Stomach (tissue), 19 donors: ENCODE measurements at places on chromosomes 4 and X. TPM values are rescaled to one million over a fixed set of nuclear protein-coding genes. Genes with fewer than 3 reads are reported as not detected.
A peak's percentile ranks its signal among the peaks of the same experiment; 100 is the strongest.

- H3K27me3 ChIP-seq, result no peaks in the 10 kb centered on the region
- H3K4me1 ChIP-seq, result peaks cover 5% of the 10 kb centered on the region
- no peaks in the 10 kb centered on the region for H3K36me3 ChIP-seq
- no peak overlapping the region for H3K27ac ChIP-seq
- H3K4me3 ChIP-seq, result no peak overlapping the region
Measured at GRCh38 chr4:141348573-141348972, 127.9 kb downstream of the ZNF330 start.

The RRH gene
- polyA plus RNA-seq, result not detected

- H3K27me3 ChIP-seq, result no peaks in the 10 kb centered on the region
- no peak for DNase-seq
- H3K4me3 ChIP-seq, result peak overlapping the region; percentile 54
- peak overlapping the region; percentile 73 for H3K27ac ChIP-seq
- H3K4me1 ChIP-seq, result no peaks in the 10 kb centered on the region
- no peaks in the 10 kb centered on the region for H3K36me3 ChIP-seq
Measured at GRCh38 chrX:84186603-84187532, 1.1 kb downstream of the RPS6KA6 start.

DNA sequence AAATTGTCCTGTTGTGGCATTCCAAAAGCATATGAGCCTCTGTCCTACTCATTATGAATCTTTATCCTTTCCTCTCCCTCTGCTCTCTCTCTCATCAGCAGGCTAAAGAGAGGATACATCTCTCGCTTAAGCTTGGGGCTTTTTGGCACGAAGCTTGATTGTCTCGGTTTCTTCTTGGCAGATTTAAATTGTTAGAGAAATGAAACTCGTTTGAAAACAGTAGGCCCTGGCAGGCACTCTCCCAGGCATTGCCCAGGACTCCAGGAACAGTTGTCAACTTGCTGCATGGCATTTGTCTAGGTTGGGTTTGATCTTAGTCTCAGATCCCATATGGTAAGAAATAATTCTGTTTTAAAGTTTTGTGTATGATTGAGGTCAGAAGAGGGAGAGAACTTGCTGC, 35.5 kb downstream of the NAA11 start:
- no peaks in the 10 kb centered on the region for H3K27me3 ChIP-seq
- DNase-seq, result no peak
- no peak overlapping the region for H3K4me3 ChIP-seq
- H3K36me3 ChIP-seq, result no peaks in the 10 kb centered on the region
- H3K27ac ChIP-seq, result no peak overlapping the region

GRCh38 chr4:37758226-37758625, 68.3 kb upstream of the PGM2 start:
- peak overlapping the region; percentile 60 for H3K27ac ChIP-seq
- H3K27me3 ChIP-seq, result no peaks in the 10 kb centered on the region
- no peak for DNase-seq

GRCh38 chr4:176443117-176443516, 123.4 kb downstream of the SPCS3 start:
- DNase-seq, result no peak
- H3K4me1 ChIP-seq, result no peaks in the 10 kb centered on the region
- no peak overlapping the region for H3K4me3 ChIP-seq
- no peaks in the 10 kb centered on the region for H3K27me3 ChIP-seq
- H3K36me3 ChIP-seq, result no peaks in the 10 kb centered on the region
- no peak overlapping the region for H3K27ac ChIP-seq

DNA sequence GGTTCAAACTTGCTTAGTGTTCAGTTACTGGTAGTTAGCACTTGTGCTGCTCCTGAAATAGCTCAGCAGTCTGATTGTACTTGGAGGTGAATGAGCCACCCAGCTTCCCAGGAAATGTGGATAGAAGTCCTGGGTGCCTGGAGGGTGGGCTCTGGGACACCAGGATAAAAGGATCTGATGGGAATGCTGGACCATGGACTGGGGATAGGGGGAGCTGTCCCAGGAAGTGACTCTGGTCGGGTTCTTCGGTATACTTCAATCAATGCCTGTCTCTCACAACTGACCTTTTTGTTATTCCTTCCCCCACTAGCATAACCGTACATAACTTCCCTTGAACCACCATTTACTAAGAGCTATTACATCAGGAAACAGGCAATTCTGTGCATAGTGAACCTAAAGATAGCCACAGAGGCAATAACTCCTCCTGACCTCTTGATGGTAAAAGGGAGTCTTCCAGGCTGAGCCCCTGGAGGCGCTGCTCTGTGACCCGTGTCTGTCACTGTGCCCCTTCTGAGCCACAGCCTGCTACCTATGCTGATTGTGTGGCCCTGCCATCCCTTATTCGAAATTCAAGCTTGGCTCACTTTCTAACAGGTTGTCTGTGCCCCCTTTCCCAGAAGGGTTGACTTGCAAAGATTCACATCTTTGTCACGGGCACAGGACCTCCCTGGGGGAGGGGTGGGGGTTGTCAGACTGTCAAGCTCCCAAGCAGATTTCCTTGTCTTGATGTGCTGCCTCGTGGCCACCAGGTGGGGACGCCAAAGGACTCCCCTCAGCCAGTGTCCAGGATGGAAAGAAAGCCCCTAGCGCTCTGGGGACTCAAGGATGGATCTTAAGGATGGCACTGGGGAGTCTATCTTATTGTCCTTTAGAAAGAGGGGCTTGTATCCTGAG, 24.5 kb upstream of the WDR1 start:
- H3K4me1 ChIP-seq, result no peaks in the 10 kb centered on the region
- no peaks in the 10 kb centered on the region for H3K36me3 ChIP-seq
- no peak overlapping the region for H3K27ac ChIP-seq
- no peak for DNase-seq
- H3K4me3 ChIP-seq, result no peak overlapping the region

DNA sequence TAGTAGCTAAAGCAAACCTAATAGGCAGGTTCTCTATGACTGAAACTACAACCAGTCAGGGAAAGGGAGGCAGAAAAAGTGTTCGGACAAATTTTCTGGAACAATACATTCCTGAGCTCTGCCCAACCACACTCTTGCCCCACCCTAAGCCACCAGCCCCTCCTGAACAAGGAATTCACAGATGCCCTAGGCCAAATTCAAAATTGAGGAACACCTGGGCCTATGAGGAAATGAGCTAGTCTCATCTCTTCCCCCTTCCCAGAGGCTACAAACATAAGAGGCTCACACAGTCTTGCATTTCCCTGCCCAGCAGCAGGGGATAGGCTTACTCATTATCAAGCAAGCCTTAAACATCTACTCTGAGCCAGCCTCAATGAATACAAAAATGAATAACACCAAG, 284.7 kb downstream of the ZNF674 start:
- H3K27ac ChIP-seq, result no peak overlapping the region
- no peaks in the 10 kb centered on the region for H3K4me1 ChIP-seq
- no peaks in the 10 kb centered on the region for H3K36me3 ChIP-seq
- DNase-seq, result no peak

DNA sequence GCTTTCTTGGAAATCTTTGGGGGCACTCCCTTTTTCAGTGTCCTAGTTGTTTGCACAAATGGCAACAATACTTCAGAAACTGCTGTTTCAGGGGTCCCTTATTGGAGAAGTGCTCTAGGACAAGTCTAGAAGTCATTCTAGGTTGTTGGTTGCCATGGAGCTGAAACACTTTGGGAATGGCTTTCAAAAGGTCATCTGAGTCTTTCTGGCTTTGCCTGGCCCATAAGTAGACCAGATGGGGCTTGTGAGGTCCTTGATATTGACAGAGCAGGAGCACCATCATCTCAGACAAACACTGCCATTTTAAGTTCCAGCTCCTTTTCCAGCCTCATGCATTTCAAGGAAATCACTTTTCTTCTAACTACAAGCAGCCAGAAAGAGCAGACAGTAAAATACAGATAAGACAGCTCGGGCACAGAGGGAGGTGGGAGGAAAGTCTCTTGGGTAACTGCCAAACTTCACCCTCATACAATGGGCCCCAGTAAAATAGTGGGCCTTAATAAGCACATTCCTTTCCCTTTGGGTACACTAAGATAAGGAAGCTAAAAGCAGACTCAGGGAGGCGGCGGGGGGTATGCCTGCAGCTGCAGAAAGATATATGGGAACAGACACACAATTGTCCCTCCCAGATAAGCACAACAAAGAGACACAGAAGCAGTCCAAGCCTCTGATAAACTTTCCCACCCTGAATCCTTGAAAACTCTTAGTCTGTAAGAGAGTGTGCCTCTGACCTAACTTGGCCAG, 8.5 kb upstream of the NXF3 start:
- H3K4me3 ChIP-seq, result no peak overlapping the region
- no peaks in the 10 kb centered on the region for H3K4me1 ChIP-seq
- no peaks in the 10 kb centered on the region for H3K36me3 ChIP-seq

DNA sequence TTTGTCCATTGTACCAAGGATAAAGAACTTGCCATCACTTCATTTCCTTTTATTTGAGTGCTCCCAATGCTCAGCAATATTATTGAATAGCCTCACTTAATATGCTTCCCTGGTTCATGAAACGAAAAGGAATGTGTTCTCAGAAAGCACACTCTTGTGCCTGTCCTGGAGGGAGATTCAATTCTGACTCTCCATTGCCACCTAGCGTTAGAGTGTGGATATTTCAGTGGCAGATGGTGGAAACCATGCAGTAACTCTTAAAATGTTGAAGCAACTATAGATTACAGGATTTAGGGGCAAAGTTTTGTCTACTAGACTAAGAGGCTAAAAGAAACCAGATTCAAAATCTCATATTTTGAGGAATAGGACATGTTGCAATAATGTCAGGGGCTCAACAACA, 36.0 kb downstream of the GAB3 start:
- H3K27ac ChIP-seq, result no peak overlapping the region
- peak; percentile 78 for DNase-seq
- no peaks in the 10 kb centered on the region for H3K27me3 ChIP-seq
- H3K36me3 ChIP-seq, result no peaks in the 10 kb centered on the region
- peaks cover 6% of the 10 kb centered on the region for H3K4me1 ChIP-seq

GRCh38 chr4:635851-636627, 10.7 kb downstream of the PDE6B start:
- DNase-seq, result no peak
- no peak overlapping the region for H3K4me3 ChIP-seq
- H3K4me1 ChIP-seq, result no peaks in the 10 kb centered on the region
- no peaks in the 10 kb centered on the region for H3K27me3 ChIP-seq

GRCh38 chrX:10166248-10166716, 9.5 kb downstream of the CLCN4 start:
- H3K27ac ChIP-seq, result peak overlapping the region; percentile 60
- DNase-seq, result no peak
- H3K4me1 ChIP-seq, result peaks cover 18% of the 10 kb centered on the region
- H3K27me3 ChIP-seq, result no peaks in the 10 kb centered on the region
- H3K36me3 ChIP-seq, result no peaks in the 10 kb centered on the region

- H3K4me1 ChIP-seq, result no peaks in the 10 kb centered on the region
- H3K27me3 ChIP-seq, result no peaks in the 10 kb centered on the region
- DNase-seq, result no peak
- no peak overlapping the region for H3K27ac ChIP-seq
- no peaks in the 10 kb centered on the region for H3K36me3 ChIP-seq
- H3K4me3 ChIP-seq, result no peak overlapping the region
Measured at GRCh38 chrX:129784371-129784770, 4.6 kb downstream of the SASH3 start.

The ALB gene
- 4.7 TPM for polyA plus RNA-seq

- H3K4me1 ChIP-seq, result peaks cover 5% of the 10 kb centered on the region
- no peaks in the 10 kb centered on the region for H3K36me3 ChIP-seq
- no peaks in the 10 kb centered on the region for H3K27me3 ChIP-seq
- no peak overlapping the region for H3K4me3 ChIP-seq
- DNase-seq, result no peak
Measured at GRCh38 chr4:173243917-173244658, 75.5 kb downstream of the GALNT7 start.

- H3K27me3 ChIP-seq, result no peaks in the 10 kb centered on the region
- no peak overlapping the region for H3K27ac ChIP-seq
- no peak for DNase-seq
- no peaks in the 10 kb centered on the region for H3K36me3 ChIP-seq
- no peaks in the 10 kb centered on the region for H3K4me1 ChIP-seq
- no peak overlapping the region for H3K4me3 ChIP-seq
Measured at GRCh38 chrX:20441123-20441522, 174.4 kb upstream of the RPS6KA3 start.

The PF4V1 gene
- not detected for polyA plus RNA-seq

GRCh38 chr4:154714339-154715040, 29.3 kb upstream of the LRAT start:
- no peak for DNase-seq
- H3K36me3 ChIP-seq, result no peaks in the 10 kb centered on the region
- H3K27me3 ChIP-seq, result no peaks in the 10 kb centered on the region
- H3K27ac ChIP-seq, result no peak overlapping the region
- H3K4me3 ChIP-seq, result no peak overlapping the region
- no peaks in the 10 kb centered on the region for H3K4me1 ChIP-seq

GRCh38 chrX:13899607-13900006, 82.7 kb upstream of the GPM6B start:
- DNase-seq, result no peak
- no peaks in the 10 kb centered on the region for H3K36me3 ChIP-seq
- no peak overlapping the region for H3K27ac ChIP-seq
- no peak overlapping the region for H3K4me3 ChIP-seq
- H3K4me1 ChIP-seq, result no peaks in the 10 kb centered on the region
- H3K27me3 ChIP-seq, result peaks cover 4% of the 10 kb centered on the region

The CXCR3 gene
- polyA plus RNA-seq, result 1.5 TPM

DNA sequence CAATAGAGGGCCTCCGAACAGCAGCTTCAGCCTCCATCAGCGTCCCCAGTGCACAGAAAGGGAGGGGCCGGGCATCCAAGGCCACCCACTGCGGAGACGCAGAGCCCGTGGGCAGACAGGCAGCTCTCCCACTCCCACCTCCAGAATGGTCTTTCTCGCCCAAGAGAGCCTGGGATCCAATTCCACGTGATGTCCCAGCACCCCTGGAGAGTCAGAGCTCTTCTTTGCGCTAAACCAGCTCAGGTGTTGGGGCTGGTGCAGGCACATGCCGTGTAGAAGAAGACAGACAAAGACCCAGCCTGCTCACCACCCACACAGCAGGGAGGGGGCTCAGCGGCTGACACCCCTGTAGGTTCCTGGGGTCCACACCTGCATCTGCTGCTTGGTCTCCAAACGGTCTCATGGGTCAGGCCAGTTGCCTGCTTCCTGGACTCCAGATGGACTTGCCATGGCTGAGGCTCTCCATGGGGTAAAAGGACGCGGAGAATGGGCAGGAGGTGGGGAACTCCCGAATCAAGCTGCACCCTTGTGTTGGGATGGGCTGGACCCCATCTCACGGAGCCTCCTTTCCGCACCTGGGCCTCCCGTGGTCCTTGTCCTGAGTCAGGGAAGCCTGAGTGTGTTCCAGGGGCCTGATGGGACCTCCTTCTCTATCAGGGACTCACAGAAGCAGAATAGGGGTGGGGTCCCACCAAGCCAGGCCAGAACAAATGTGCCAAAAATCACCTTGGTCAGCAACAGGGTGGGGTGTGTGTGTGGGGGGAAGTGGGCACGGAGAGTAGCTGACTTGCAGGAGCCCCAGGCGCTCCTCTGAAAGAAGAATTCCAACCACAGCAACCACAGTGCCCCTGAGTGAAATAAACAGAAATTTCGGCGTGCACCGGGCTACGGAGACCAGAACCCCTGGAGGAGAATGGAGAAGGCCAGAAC, 11.6 kb upstream of the ASMTL start:
- DNase-seq, result peak; percentile 17
- H3K4me3 ChIP-seq, result no peak overlapping the region
- peaks cover 6% of the 10 kb centered on the region for H3K4me1 ChIP-seq
- no peak overlapping the region for H3K27ac ChIP-seq
